BE2C (cell line): ENCODE measurements at places on chromosomes 1 and 21.

GRCh38 chr1:72535470-72535869, 253.1 kb upstream of the NEGR1 start:
- no peak for DNase-seq

DNA sequence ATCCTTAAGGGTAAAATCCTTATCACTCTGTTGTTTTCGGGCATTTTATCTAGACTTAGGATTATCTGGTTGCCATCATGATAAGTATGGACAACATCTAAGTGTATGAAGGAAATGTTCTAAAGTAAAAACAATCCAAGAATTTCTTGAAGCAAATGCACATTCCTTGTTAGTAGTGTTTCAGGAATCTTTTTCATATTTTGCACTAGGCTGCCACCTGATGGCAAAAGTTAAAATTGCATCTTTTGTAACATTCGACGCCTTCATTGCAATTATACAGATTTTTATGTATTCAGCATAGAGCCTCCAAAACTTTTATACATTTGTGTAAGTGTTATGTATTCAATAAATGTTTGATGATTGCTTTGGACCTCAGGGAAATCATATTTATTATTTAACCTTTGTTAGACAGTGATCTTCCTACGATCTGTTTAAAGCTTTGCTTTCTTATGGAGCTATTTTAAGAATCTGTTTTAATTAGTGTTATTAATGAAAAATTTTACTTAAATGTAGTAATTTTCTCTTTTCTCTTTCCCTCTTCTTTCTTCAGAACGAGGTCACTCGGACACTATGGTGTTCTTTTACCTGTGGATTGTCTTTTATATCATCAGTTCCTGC, 49.4 kb upstream of the KIAA1614 start:
- peak; percentile 18 for DNase-seq

DNA sequence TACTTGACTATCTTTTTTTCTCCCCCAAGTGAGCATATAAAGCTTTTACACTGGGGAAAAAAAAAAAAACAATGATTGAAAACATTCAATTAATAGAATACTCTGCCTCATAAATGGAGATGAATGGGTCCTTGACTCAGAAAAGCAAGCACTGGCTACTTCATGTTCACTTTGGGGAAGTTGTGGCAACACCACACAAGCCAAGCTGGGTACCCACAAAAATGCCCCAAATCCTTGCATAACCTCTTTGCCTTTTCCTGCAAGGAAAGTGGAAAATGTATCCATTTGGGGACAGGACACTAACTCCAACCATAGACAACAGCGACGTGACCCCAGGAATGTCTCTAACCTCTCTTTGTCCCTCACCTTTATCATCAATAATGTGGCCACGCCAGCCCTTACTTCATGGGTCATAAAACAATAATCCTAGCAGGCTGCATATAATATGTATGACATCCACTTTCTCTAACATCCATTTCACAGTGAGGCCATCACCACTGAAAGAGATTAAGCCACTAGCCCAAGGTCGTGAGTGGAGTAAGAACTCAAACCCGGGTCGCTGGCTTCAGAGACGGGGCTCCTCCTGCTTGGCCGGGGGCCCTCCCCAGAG, 2.3 kb downstream of the ECE1 start:
- DNase-seq, result no peak

DNA sequence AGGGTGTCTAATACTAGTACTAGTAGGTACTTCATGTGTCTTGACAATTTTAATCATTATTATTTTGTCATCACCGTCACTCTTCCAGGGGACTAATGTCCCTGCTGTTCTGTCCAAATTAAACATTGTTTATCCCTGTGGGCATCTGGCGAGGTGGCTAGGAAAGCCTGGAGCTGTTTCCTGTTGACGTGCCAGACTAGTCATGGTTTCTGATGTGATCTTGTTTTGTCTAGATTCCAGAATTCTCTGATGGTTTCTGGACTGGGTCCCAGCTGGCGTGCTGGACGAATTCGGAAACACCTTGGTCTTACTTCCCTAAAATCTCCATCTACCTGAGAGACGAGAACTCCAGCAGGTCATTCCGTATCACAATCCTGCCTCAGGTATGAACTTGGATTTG, 66.1 kb upstream of the FAM3B start:
- no peak for DNase-seq

- DNase-seq, result peak; percentile 74
Observed at GRCh38 chr1:225962440-225962975, 21.5 kb upstream of the LEFTY2 start.

- no peak for DNase-seq
Observed at GRCh38 chr1:206439205-206439604, 31.1 kb upstream of the IKBKE start.

DNA sequence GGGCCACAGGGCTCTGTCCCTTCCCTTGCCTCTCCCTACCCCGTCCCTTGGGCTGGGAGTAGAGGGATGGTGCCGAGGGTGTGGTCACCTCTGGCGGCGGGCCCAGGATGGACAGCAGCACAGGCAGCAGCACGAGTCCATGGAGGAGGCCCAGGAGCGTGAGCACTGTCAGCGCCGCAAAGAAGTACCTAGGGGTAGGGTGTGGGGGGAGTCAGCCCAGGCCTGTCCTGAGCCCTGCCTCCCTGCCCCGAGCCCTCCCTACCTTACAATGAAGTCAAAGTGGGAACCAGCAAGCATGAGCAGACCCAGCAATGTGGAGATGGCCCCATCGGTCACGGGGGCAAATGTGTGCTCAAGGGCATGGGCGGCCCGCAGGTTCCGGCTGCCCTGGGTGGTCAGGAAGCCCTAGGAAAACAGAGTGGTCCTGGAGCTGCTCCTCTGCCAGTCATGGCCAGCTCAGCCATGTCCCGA, 14.7 kb downstream of the BTBD19 start:
- no peak for DNase-seq

- DNase-seq, result no peak
Observed at GRCh38 chr1:99852648-99853047, 2.5 kb downstream of the AGL start.

DNA sequence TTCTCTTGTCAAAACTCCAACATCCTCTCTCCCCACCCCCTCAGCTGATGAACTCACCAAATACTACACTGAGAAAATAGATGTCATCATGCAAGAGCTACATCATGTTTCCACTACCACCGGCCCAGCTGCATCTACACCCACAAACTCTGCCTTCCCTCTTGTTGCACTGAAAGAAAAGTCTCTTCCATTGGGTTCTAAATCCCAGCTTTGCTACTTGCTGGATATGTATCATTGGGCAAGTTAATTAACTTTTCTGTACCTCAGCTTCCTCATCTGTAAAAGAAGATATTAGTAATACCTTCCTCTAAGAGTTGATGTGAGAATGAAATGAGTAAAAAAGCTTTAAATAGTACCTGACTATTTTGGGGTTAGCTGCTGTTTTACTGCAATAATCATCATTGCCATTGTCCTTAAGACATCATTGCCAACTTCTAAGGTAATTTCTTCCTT, 108.6 kb downstream of the OLFML2B start:
- no peak for DNase-seq

DNA sequence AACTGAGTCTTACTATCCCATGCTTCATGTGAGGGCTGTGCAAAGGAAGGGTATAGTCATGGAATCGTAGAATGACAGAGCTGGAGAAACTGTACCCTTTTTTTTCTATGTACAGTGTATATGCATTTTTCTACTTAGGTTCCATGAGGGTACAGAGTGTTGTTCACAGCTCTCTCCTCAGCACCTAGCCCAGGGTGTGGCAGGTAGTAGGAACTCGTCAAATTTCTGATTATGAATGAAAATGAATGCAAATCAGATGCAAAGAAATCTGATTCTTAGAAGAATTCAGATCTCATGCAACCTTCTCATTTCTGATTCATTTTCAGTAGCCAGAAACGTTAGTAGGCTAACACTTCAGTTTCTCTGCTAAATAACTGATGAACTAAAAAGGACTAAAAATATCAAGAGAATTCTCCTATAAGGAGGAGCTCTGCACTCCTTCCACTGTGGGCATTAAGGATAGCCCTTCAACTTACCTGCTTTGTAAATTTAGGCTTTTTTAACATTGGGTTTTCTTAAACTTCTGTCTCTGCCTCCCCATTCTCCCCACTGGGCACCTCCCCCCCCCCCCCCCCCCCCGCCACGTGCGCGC, 18.0 kb upstream of the HHAT start:
- no peak for DNase-seq

DNA sequence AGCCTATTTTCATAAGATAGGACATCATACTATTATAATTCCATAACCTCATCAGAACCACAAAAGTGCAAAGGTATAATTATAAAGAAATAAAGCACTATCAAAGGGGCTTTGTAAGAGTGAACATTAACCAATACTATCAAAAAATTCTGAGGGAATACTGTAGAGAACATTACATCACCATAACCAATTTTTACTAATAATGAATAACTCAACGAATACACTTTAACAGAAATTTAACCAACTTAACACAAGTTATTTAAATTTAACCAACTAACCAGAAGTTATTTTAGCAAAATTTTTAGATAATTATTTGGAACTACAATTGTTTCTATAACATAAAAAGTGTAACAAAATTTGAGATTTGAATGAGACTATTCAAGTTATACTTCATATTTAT, 34.8 kb downstream of the ZSWIM5 start:
- DNase-seq, result no peak

DNA sequence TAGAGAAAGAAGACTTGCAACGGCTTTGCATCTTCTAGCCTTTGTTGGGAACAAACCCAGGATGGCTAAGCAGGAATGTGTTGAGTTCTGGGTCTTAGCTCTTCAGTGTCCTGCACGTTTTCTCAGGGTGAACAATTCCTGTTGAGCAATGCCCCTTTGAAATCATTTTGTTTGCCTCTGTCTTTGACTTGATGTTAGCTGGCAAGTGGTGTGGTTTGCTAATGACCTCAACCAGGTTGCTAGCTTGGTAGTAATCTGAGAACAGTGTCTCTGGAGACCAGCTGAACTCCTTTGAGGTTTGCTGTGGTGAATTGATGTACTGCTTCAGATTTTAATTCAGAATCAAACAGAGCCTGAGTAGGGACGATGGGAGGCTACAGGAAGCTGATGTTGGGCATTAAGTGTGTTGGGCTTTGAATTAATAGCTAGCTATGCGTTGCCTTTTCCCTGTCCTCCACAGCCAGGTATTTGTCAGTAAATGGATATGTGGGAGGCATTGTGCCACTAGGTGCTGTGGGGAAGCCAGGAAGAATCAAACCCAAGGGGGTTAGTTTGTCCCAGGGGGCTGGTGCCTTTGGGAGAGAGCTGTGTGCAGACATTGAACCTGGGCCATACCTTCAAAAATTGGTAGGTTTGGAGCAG, 23.3 kb upstream of the SRSF10 start:
- no peak for DNase-seq

DNA sequence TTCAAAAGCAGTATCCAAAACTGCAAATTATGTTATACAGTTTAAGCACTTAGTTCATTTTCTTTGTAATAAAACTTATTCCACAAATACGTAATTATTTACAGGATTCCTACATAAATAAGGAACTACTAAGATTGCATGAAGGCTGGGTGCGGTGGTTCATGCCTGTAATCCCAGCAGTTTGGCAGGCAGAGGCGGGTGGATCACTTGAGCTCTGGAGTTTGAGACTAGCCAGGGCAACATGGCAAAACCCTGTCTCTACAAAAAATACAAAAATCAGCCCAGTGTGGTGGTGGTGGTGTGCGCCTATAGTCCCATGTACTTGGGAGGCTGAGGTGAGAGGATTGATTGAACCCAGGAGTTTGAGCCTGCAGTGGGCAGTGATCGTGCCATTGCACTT, 69.3 kb downstream of the POU2F1 start:
- no peak for DNase-seq

DNA sequence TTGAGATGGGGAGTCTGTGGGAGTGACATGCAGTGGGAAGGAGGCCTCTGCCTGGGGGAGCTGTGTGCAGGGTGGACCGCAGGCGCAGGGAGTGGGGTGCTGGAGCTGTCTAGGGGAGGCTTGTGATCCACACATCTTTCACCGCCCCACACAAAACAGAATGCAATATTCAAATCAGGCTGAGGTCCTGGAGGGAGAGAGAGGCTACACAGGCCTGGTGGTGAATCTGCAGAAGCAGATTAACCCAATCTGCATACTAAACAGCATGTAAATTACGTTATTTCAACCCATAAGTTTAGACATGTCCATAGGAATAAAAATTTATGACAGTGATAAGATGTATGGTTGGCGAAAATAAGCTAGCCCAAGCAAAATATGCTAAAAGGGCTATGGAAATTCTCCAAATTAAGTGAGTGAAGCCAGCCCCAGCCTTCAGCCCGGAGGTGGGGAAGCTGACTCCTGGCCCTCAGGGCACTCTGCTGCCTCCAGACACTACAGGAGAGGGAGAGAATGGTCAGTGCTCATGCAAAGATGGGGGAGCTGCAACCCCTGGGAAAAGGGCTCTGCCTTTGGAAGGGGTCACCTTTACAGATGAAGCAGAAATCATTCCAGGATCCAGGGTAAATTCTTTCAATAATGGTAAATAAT, 156.2 kb upstream of the CTTNBP2NL start:
- no peak for DNase-seq

DNA sequence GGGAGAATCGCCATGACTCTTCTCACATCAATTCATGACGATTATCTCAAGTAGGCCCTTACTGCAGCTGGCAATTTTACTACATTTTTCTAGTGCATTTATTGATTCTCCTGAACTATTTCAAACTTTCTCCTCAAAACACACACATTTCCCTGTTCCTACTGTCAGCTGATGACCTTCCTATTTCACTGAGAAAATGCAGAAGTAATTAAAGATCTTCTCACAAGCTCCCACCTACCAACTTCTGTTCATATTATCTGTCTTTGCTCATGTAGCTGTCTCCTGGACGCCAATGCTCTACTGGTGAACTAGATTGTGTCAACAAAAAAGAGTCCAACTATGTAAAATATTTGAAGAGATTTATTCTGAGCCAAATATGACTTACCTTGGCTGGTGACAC, 36.4 kb upstream of the FASLG start:
- DNase-seq, result no peak
